ENCODE measurements at places on chromosomes 6 and 20. TPM values are rescaled to one million over a fixed set of nuclear protein-coding genes. Genes with fewer than 3 reads are reported as not detected.
A peak's percentile ranks its signal among the peaks of the same experiment; 100 is the strongest.

Gene SNAP91
- not detected for total RNA-seq

Gene SNAI1
- total RNA-seq = 0.36 TPM

Gene CD40
- total RNA-seq = 7.4 TPM

Gene CCN2
- total RNA-seq = 1.8 TPM

Gene BHLHE23
- not detected for total RNA-seq

DNA sequence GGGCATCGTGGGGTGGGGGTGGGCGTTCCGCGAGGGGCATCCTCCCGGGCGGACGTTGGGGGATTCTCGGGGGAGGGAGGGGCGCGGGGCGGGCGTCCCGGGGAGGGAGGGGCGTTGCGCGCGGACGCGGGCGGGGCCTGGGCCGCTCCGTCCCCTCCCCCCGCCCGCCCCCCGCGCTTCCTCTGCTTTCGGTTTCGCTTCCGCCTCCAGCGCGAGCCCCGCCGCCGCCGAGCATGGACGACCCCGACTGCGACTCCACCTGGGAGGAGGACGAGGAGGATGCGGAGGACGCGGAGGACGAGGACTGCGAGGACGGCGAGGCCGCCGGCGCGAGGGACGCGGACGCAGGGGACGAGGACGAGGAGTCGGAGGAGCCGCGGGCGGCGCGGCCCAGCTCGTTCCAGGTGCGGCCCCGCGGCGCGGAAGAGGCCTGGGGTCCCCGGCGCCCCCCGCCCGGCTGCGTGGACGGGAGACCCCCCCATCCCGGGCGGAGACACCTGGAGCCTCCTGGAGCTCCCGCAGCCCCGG lies at the start of gene OGFR:
Gene OGFR, plus strand, starts transcription at position 209 of the 528 bp plus-strand sequence. Its CDS starts 25 bp downstream, at position 234.
- peak; percentile 11 for ATAC-seq

- ATAC-seq = no peak
These were observed 602.2 kb upstream of the NOX3 start for GRCh38 chr6:156057869-156058268.

DNA sequence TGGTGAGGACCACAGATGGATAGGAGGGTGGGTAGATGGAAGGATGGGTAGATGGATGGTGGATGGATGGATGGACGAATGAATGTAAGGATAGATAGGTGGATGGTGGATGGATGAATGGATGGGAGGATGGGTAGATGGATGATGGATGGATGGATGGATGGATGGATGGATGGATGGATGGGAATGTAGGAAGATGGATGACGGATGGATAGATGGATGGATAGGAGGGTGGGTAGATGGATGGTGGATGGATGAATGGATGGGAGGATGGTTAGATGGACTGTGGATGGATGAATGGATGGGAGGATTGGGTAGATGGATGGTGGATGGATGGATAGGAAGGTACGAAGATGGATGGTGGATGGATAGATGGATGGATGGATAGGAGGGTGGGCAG lies 51.1 kb downstream of the BPIFB1 start:
- no peak for ATAC-seq

DNA sequence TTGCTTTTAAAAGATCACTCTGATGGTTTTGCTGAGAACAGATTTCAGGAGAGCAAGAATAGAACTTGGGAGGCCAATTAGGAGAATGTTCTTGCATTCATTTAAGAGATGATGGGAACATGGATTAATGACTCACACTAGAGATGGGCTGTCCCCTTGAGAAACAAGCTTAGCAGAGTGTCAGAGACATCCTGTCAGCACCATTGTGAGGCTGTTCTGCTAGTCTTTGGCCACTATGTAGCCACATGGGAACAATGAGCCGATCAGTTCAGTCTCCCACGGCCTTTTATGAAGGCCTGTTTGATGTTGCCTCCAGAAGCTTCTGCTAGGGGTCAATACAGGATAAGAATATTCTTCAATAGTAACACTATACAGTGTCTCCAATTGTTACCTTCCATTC lies 113.0 kb upstream of the EYA4 start:
- no peak for ATAC-seq

GRCh38 chr6:165702669-165703068 lies 39.6 kb upstream of the PDE10A start:
- ATAC-seq = no peak

GRCh38 chr20:10674684-10675449 lies 1.1 kb upstream of the JAG1 start:
- peak; percentile 63 for ATAC-seq

All from esophagus mucosa (tissue), 1 donor.